ENCODE measurements at places on chromosomes 1 and 21.

GRCh38 chr1:46487818-46488218 lies 1.8 kb upstream of the DMBX1 start:
- no peak for DNase-seq

DNA sequence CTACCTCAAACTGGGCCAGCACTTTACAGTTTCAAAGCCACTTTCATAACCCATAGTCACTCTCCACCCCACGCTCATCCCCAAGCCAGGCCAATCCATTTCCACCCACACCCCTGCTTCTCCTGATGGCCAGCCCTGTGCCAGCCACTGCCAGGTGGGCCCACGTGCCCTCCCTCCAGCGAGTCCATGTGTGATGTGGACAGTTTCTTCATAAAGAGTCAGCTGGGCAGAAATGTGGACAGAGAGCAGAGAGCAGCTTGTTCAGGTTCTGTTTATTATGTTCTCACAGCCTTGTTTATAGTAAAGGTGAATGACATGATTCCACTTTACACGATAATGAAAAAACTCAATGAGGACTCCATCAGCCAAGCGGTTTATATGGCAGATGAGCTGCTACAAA lies 37.4 kb upstream of the RGS16 start:
- no peak for DNase-seq

DNA sequence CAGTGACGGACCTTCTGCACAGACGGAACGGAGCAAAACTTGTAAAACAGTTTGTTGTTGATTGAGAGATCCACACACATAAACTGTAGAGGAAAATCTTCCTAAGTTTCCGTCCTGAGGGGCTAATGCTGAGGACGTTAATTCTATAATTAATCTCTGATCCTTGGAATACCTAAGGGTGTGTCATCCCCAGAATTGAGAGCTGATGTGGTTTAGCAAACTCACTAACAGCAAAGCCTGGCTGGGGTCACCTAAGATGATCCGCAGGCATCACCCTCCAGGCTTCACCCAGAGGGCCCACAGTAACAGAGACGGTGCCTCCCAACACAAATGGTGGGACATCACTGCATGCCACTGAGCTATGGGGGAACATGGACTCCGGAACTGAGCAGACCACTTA lies 97.5 kb downstream of the SMYD2 start:
- DNase-seq, result no peak

- DNase-seq, result no peak
These were observed 14.1 kb downstream of the CCSAP start for GRCh38 chr1:229328598-229329362.

DNA sequence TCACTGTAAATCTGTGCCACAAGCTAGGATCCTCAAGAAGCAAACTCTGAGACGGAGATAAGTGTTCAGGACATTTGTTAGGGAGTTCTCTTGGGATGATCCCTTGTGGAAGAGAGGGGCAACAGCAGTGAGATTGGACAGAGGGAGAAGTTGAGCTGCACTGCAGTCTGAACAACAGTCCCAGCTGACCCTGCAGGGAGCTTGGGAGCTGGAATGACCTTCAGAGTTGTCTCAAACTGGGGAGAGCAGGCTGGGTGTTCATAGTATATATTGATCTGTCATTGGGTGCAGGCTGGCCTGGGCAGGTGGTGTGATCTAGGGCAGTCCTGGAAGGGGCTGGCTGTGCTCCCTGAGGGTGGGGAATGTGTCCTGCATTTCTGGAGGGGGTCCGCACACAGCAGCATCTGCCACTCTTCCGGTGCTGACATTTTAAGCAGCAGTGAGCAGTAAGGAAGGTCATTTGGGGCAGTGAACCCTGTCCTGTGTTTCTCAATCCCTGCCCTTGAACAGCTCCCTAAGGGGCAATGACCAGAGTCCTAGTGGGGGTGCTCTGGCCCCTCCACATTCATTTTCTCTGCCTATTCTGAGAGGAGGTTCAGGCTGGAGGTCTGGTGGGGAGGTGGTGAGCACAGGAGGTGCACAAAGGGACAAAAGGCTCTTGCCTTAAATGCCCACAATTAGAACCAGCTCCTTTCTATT lies 90.2 kb upstream of the PPM1J start:
- no peak for DNase-seq

- no peak for DNase-seq
These were observed 363.1 kb downstream of the PLPP3 start for GRCh38 chr1:56216218-56216617.

DNA sequence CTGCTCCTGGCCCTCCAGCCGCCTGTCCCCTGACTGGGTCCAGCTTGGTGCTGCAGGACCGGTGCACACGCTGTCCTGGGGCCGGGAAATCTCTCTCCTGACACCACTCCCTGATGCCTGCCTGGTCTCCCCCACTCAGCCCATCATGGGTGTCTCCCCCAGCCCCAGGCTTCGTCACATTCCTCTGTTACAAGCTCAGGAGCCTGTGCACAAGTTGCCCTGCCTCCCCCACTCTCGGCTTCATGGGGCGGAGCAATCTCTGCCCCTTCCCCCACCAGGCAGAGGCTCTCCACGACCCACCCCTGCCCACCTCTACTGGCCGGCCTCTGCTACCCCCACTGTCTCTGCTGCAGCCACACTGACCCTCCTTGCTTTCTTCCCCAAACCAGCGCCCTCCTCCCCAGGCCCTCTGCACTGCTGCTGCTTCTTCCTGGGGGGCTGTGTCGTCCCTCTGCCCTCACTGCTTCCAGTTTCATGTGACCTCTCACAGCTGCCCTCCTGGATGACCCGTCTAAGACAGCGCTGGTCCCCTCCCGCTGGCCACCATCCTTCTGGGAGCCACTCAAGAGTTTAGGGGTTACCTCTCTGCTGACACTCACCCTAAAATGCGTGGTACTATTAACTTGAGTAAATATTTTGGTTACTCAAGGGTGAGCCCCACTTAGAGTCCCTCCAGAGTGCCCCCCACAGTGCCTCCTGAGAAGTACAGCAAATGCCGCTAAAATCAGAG lies 5.7 kb upstream of the RIPK4 start:
- DNase-seq, result no peak

DNA sequence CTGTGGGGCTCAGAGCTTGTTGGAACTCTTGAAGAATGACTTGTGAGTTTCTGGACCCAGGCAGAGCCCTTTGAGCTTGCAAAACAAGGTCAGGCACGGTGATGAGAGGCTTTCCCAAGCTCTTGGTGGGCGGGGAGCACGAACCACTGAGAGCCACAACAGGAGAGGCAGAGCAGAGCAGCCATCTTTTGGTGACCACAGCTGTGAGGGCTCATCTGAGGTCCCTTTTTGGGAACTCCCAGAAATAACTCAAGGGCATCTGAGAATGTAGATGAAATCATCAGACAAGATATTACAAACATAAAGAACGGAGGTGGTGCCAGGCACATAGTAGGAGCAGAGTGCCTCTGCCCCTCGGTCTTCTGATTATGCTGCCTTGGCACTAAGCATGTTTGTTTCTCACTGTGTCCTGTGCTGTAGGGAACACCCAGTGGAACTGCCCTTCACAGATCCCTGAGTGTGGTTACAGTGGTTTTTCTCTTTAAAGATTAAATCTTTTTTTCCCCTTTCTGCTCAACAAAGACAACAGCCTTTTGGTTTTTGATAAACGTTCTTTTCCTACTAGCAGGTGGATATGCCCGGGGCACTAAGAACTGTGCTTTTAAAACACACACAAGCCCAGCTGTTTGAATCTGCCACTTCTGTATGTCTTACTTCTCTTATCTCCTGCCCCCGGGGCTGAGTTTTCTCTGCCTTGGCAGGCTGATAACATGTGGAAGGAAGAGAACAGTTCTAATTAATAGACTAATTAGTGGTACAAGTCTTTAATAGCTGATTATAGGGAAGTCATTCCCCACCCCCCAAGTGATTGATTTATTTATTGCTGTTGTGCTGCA lies 37.7 kb downstream of the CD34 start:
- DNase-seq, result peak; percentile 54

- DNase-seq, result peak; percentile 51
These were observed 10.6 kb upstream of the LRRC39 start for GRCh38 chr1:100188617-100189016.

DNA sequence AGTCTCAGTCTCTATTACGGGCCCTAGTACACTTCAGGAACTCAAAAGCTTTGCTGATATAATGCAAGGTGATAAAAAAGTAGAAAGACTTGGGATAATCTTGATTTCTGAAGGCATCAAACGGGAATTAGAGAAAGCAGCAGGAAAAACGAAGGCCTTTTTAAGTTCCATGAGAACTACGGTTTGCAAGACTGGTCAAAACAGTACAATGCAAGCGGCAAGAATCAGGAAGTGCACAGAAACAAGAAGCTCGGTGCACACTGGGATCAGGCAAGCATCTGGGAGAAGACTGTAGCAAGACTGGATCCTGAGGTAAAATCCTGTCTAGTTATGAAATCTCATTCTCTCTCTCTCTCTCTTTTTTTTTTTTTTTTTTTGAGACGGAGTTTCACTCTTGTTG lies 28.6 kb downstream of the NTMT2 start:
- DNase-seq, result no peak

DNA sequence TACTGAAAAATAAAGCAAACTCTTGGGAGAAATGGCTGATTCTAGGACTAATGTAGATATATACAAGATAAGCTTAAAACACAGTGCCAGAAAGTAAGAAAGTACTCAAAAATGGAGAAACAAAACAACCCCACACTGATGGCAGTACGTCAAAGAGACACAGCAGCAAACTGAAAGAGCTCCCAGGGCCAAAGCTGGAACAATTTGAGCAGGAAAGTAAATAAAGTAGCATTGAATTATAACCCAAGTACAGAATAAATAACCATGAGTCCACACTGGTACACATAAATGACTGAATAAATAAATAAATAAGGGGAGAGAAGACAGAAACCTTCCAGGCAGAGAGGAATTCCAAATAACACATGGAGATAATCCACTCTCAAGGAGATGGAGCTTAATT lies 120.9 kb downstream of the GLUL start:
- DNase-seq, result no peak

DNA sequence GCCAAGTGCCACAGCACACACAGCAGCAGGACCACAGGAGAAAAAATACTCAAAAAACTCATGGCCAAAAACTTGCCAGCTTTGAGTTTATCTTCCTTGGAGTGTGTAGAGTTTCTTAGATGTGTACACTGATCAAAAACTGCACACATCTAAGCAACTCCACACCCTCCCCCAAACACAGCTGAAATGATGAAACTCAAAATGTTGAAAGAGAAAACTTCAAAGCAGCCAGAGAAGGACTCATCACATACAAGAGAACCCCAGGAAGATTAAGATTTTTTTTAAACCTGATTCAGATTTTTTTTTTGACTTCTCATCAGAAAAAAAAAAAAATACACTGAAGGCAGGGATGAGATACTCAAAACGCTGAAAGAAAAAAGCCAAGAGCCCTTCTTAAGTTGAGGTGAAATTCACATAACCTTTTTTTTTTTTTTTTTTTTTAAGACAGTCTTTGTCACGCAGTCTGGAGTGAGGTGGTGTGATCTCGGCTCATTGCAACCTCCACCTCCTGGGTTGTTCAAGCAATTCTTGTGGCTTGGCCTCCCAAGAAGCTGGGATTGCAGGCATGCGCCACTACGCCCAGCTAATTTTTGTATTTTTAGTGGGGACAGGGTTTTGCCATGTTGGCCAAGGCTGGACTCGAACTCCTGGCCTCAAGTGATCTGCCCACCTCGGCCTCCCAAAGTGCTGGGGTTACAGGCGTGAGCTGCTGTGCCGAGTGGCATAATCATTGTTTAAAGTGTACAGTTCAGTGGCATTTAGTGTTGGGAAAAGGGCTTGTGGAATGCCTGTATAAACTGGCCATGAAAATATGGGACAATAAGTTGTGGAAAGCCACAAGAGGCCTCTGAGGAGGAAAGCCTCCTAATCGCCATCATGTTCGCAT lies 20.9 kb upstream of the PDXK start:
- DNase-seq, result no peak

- no peak for DNase-seq
These were observed 55.4 kb upstream of the LPGAT1 start for GRCh38 chr1:211885747-211886522.

DNA sequence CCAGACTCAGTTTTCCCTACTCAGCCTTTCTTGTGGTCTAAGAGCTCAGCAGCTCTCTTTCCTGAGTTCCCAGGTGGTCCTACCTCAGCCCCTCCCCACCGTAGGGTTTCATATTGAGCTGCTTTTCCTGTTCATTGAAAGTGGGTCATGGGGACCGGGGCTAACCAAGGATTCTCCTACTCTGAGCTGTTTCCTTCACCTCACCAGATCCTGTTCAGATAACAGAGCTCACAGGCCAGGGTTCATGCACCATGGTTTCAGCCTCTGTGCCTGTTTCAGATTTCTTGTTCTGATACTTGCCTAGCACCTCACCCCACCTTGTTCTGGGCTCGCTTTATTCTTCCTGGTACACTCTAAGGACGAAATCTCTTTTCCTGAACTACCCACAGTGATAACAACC lies 8.5 kb downstream of the UBQLN4 start:
- no peak for DNase-seq

GRCh38 chr1:905811-906599 lies 17.7 kb upstream of the SAMD11 start:
- peak; percentile 55 for DNase-seq

DNA sequence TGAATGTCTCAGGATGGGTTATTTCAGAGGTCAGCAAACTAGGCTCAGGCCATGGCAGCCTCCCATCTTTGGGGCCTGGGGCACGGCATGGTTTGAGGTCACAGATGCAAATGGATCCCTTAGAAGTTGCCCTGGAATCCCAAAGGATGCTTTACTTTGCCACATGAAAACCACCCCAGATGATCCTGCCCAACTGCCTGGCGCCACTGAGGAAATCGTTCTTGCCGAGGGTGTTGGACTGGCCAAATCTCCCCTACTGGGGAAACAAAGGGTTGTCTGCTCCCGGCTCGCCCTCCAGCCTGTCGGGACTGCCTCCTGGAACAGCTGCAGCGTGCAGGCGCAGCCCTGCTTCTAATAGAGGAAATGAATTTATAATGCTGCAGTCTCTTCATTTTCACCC lies 173.0 kb upstream of the LMO4 start:
- no peak for DNase-seq

DNA sequence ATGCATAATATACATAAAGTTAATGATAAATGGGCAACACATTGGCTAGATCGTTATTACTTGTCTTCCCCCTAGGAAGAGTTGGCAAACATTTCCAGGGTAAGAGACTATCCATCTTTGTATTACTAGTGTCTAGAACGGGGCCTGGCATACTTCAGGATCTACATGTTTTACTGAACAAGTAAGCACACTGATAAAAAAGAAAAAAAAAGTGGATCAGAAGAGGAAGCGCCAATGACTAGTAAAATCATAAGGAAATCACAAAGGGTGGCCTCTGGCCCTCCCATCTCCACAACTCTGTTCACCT lies 482 bp downstream of the TM2D1 start:
- no peak for DNase-seq

- DNase-seq, result no peak
These were observed 350.9 kb downstream of the OLFM3 start for GRCh38 chr1:101645810-101646209.

GRCh38 chr21:42900446-42900845 lies 7.3 kb downstream of the NDUFV3 start:
- DNase-seq, result no peak
